NCI-H524 (cell line): ENCODE measurements at places on chromosomes 11 and 22.

- DNase-seq, result no peak
These were observed 28.6 kb downstream of the GNB1L start for GRCh38 chr22:19825904-19826618.

GRCh38 chr22:23264610-23265367, 84.5 kb downstream of the BCR start:
- DNase-seq, result no peak

GRCh38 chr11:22192289-22192641, 620 bp upstream of the ANO5 start:
- peak; percentile 4 for DNase-seq

GRCh38 chr22:49617866-49618676, 209.6 kb downstream of the BRD1 start:
- DNase-seq, result no peak

- no peak for DNase-seq
These were observed 6.2 kb downstream of the PANX1 start for GRCh38 chr11:94134651-94135512.

DNA sequence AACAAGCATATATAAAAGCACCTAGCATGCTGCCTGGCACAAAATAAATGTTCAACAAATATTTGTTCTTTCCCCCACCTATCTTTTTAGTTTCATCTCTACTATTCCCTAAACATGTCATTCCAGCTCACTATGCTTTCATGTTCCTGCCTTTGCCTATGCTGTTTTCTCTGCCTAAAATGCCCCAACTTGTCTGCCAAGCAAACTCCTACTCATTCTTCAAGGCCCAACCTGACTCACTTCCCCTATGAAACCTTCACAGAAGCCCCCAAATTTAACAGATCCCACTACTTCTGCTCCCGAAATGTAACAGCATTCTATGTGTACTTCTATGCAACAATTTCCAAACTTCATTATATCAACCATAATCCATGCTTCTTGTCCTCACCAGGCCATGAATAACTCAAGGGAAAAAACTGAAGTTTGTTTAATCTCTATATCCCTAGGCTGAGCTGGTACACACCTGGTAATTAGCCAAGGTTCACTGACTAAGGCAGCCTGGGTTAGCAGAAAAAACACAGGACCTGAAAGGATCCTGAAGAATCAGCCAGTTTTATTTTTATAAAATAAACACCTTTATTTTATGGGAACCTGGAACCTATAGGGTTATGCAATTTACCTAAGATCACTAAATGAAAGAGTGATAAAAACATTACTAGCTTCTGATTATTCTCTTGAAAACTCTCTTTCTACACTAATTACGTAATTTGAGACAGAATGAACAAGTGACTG, 72.2 kb downstream of the PAK1 start:
- DNase-seq, result peak; percentile 20

GRCh38 chr22:42561856-42562255, 8.1 kb downstream of the SERHL2 start:
- no peak for DNase-seq

DNA sequence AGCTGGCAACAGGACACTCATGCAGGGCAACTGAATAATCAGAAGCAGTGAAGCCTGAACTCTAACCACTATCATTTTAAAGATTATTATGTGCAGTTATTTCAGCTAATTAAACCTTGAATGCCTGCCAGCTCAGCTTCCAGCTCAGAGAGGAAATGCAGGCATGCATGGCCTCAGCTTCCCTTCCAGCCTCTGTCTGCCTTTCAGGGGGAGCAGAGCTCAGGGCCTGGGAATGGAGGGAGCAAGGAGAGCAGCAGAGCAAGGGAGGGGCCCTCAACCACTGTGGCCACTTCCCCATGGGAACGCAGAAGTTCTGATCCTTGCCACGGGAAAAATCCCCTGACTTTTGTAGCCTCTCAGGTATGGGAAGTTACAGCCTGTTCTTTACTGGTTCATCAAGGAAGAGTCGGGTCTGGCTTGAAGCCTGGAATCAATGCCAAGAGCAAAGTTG, 32.5 kb upstream of the APLNR start:
- no peak for DNase-seq

- DNase-seq, result no peak
These were observed 229.5 kb downstream of the AASDHPPT start for GRCh38 chr11:106306942-106307341.

DNA sequence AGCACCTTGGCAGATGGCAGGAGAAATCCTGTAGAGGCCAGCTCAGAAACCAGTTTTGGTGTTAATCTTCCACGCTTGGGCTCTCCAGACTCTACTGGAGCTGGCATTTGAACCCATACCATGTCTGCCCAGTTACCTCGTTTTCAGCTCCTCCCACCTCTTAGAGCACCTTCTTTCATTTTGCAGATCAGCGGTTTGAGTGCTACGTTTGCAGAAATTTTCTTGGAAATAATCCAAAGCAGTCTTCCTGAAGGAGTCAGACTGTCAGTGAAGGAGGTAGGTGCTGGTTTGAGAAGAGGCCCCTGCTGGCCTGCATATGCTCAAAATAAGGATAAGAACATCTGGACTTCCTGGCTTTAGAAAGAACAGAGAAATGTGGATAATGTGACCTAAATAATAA, 13.7 kb downstream of the COA4 start:
- DNase-seq, result peak; percentile 12

DNA sequence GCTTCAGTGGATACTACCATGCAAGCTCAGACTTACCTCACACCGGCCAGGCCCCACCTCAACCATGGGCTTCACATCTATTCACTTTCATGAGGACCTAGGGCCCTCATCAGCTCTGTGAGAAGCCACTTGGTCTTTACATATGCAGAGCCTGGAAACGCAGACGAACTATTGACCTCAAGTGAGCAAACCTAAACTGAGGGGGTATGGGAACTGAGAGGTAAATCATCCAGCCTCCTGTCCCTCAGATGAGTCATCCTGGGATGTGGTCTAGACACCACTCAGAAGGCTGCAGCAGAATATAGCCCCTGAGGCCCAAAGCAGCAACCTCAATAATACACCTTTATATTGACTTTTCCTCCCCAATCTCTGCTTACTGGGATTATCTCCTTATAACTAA, 578.0 kb downstream of the INSC start:
- DNase-seq, result no peak

DNA sequence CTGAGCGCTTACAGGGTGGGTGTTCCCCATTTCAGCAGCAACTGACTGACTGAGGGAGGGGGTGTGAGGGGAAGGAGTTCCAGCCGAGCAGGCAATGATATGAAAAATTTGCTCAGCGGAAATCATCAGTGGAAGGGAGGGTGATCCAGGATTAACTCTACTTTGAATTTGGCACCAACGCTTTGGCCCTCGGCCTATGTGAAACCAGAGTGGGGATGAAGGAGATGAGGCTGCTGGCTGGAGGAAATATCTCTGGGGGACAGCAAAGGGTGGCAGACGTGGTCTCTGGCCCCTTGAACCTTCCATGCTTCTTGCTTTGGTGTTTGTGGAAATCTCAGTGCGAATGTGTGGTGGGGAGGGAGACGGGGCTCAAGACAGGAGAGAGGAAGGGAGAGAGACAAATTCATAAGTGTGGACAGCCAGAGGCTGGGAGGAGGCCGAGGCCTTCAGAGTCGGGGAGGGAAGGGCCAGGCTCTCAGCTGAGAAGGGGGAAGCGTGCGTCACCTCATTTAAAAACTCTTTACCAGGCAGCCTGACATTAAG, 83.6 kb downstream of the FDX1 start:
- DNase-seq, result no peak

DNA sequence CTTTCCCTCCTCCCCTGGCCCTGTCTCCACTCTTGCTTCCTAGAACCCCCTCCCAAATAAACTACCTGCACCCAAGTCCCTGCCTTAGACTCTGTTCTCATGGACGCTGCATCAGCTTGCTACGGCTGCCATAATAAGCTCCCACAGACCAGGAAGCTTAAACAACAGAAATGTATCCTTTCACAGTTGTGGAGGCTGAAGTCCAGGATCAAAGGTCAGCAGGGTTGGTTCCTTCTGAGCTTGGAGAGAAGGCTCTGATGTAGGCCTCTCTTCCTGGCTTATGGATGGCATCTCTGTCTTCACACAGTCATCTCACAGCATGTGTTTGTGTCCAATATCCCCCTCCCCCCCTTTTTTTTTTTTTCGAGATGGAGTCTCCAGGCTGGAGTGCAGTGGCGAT, 23.4 kb downstream of the CBX7 start:
- DNase-seq, result no peak

- no peak for DNase-seq
These were observed 136.3 kb downstream of the TEAD1 start for GRCh38 chr11:12810568-12810894.

- DNase-seq, result no peak
These were observed 65.0 kb upstream of the HMGXB4 start for GRCh38 chr22:35192129-35192918.

DNA sequence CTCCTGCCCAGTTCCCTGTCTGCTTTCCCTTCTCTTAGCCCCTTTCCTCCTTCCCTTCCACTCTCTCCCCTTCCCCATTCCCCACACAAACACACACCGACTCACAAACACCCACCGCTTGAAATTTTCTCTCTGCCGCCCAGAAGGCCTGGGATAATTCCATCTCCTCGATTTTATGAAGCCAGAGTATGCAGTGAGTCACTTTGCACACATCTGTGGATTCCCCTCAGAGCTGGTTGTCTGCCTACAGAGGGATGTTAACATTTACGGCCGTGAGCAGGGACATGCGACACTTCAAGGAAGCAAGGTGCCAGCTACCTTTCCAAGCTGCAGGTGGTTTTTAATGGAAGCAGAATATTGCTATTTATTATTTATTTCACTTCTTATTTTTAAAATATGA, 332.0 kb downstream of the TENM4 start:
- no peak for DNase-seq

DNA sequence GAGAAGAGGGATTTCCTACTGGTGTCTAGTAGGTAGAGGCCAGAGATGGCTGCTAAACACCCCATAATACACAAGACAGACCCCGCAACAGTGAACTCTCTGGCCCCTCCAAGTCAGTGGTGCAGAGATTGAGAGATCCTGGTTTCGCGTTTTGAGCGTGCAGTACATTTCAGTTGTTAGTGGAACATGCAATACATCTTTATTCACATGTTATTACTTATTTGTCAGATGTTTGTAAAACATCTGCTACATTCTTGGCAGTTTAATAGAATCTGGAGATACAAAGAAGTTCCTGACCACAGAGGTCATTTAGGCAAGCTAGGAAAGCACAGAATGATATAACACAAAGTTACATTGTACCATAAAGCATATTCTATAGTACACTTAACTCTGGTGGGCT, 41.5 kb downstream of the ST3GAL4 start:
- DNase-seq, result no peak

DNA sequence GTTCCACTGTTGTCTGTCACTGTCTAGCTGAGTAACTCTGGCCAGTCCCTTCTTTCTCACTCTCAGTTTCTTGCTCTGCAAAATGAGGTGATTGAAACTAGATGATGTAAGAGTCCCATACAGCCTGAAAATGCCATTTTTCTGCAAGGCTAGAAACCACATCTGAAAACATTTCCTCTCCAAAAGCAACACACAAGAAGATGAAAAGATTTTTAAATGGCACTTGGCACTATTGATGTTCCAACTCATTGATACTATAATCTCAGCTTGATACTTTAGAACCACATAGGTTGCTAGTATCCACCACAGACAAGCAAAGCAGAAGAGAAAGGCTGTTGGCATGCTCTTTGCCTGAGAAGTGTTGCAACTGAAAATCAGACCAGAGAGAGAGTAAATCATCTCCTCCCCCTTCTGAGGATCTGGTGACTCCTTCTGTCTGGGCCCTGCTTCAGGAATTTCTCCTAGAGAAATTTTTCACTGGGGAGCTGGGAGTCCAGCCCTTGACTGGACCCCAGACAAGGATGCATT, 1217.9 kb downstream of the LRRC4C start:
- DNase-seq, result no peak

DNA sequence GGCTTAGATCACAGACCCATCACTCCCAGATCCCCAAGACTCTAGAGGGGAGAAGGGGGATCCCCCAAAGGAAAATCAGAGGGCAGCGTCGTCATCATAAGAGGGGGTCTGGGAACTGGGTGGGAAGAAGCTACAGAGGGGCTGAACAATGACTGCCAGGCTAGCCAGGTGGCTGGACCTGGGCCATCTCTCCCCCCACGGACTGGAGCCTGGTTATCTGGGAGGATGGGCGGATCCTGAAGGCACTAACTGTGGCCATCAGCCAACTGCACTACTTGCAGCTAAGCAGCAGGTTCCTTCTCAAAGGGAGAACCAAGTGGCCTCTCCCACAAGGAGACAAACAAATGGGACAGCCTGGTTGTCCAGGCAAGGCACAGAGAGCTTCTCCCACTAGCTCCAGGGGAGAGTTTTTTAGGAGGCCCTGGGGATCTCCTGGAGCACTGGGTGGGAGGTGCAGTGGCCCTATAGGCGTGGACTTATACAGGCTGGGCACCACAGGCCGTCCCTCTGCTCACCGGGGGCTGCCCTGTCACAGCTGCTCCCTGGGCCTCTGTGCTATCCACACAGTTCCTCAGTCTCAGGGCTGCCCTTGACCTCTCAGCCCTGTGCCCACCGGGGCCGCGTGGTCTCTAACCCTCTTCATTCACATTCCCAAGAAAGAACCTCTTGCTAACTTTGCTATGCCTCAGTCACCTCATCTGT, 15.4 kb downstream of the P2RY6 start:
- DNase-seq, result no peak

DNA sequence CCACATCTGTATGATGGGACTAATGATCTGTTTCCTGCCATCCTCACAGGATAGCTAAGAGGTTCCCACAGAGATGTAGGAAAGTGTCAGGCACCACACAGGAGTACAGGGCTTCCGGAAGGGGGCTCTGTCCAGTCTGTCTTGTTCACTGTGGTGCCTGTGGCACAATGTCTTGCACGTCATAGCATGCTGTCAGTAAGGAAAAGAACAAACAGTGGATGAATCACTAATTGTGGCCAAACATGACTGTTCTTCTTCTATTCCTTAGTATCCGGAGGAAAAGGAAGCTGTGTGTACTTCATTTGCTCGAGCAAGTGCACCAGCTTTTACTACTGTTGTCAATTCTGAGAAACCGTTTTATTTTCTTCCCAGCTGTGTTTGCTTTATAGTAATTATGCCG, 73.4 kb upstream of the YWHAH start:
- DNase-seq, result no peak

DNA sequence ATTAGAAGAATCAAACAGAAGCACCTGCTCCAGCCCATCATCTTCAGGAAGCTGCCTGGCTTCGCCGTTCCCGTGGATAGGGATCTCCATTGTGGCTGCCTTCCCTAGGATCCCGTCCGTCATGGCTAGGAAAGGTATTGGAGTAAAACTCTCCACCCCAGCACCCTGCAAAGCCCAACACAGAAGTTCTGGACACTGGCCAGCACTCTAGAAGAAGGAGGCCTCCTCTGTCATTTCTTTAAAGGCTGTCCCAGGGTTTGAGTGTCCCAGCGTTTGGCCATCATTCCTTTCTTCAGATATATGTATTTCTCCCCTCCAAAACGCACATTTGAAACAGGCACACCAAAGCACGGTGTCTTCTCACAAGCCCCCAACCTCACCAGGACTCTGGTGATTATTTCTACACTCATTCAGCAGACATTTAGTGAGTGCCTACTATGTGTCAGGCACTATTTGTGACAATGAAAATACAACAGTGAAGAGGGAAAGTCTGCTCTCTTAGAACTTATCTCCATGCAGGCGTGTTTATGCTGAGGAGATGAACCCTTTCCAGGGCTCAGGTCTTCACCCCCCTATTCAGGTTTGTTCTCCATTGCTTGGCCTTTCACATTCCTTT, 724 bp downstream of the ARFIP2 start:
- no peak for DNase-seq
